SK-N-SH (cell line): ENCODE measurements at places on chromosomes 16 and 17. TPM values are rescaled to one million over a fixed set of nuclear protein-coding genes. Genes with fewer than 3 reads are reported as not detected.

Gene ZNF205
- polyA plus RNA-seq: 7.6 and 9.7 TPM in 2 replicates

Gene TP53TG3B
- 0.92 and 1.7 TPM in 2 replicates for polyA plus RNA-seq

Gene ZSCAN10
- 0.05 TPM in 1 of 2 replicates, not detected in the other for polyA plus RNA-seq

Gene HBA2
- not detected in 2 replicates for polyA plus RNA-seq

Gene FAM171A2
- 4.8 and 4.9 TPM in 2 replicates for polyA plus RNA-seq

Gene ACSM2A
- not detected in 2 replicates for polyA plus RNA-seq

Gene CSH2
- not detected in 2 replicates for polyA plus RNA-seq

Gene CARHSP1
- 60.6 and 93.6 TPM in 2 replicates for polyA plus RNA-seq

Gene HAP1
- polyA plus RNA-seq: 0.16 and 0.18 TPM in 2 replicates

Gene SLC5A10
- polyA plus RNA-seq: not detected in 2 replicates

Gene G6PC1
- not detected in 2 replicates for polyA plus RNA-seq

Gene KRTAP2-1
- not detected in 2 replicates for polyA plus RNA-seq

Gene TPSG1
- not detected in 2 replicates for polyA plus RNA-seq

Gene LGALS9B
- polyA plus RNA-seq: not detected in 2 replicates

Gene IL17C
- 0.07 TPM in 1 of 2 replicates, not detected in the other for polyA plus RNA-seq

Gene SLC12A3
- not detected in 2 replicates for polyA plus RNA-seq

Gene NSMCE1
- polyA plus RNA-seq: 37.9 and 39.8 TPM in 2 replicates

Gene ATPAF2
- polyA plus RNA-seq: 17.0 and 20.8 TPM in 2 replicates

Gene TGFB1I1
- 29.7 and 30.4 TPM in 2 replicates for polyA plus RNA-seq

Gene ARL5C
- polyA plus RNA-seq: not detected in 2 replicates

Gene CCDC40
- polyA plus RNA-seq: 17.3 and 21.6 TPM in 2 replicates

Gene CDRT4
- polyA plus RNA-seq: 3.8 and 4.6 TPM in 2 replicates

Gene CACNG4
- 12.4 and 13.2 TPM in 2 replicates for polyA plus RNA-seq
